ENCODE measurements at places on chromosomes 11 and 22.

DNA sequence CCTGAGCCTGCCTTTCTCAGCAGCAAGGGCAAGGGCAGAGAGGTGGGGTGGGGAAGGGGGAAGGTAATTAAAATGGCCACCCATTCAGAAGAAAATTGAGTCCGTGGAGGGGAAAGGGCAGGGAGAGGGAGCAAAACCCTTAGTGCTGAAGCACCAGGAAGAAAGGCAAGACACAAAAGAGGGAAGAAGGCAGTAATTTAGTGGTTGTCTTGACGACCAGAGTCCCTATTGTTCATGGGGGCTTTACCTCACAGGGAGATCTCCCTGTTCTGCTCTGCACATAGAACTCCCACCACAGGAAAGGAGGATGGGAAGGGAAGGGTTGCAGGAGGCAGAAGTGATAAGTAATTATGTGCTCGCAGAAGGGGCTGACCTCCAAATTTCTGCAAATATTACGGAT lies 23.4 kb downstream of the SNX19 start:
- DNase-seq = no peak

DNA sequence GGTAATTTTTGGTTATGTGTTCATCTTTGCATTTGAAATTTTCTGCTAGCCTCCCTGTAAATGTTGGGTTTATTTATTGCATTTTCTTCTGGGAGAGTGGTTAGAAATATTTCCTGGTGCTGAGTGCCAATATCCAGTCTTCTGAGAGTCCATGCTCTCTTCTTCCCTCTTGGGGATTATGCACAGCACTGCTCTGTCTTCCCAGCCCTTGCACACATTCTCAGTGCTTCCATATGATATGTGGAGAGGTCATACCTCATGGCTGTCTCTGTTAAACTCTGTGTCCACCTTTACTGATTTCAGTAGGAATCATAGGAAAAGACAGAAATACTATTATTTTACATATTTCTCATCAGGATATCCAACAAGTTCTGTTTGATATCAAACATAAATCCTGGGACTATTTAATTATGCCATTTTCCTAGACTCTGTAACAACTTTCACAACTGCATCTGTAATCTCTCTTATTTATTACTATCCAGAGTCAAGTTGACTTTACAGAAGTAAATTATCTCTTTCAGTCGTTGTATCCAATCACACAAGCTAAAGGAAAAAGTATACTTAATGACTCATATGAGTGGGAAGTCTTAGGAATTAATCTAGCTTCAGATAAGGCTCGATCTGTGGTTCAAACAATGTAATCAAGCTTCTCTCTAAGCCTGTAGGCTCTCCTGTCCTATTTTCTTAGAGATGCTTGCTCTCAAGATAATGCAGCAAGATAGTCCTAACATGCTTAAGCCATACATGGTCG lies 2.7 kb upstream of the NXPE1 start:
- DNase-seq = no peak

- no peak for DNase-seq
Observed at GRCh38 chr11:17171343-17171742, 36.4 kb downstream of the PIK3C2A start.

GRCh38 chr11:615504-616319 lies at the start of gene IRF7:
TSS of gene IRF7 (minus strand) at chr11:615950. CDS start at chr11:615364, 586 bp downstream.
- peak; percentile 85 for DNase-seq

- DNase-seq = no peak
Observed at GRCh38 chr11:6657346-6657745, 1.7 kb upstream of the DCHS1 start.

DNA sequence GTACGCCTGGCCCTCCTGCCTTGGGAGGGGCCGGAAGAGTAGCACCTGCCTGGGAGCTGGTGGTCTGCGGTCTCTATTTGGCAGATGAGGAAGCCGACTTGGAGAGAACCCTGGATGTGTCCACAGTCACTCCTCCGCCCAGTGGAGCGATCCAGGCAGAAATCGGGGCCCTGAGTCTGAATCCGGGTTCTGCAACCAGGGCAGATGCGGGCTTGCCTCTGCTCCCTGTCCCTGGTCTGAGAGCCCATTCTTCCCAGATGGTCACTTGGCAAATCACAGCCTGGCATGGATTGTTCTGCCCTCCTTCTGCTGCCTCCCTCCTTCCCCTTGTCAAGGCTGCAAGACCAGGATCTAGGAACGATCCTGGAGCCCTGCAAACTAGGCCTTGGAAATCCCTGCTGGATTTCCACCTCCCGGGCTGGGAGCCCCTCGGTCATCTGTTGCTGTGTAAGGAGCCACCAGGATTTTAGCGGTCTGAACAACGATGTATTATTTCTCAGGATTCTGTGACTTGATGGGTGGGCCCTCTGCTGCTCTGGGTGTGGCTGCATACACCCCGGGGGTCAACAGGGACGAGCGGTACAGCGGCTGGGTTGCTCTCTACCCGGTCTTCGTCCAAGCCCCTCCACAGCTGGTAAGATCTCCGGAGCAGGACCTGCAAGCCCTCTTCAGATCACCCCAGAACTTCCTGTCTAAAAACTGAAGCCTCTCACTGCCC lies 2.0 kb upstream of the ASCL2 start:
- no peak for DNase-seq

GRCh38 chr11:69992943-69993694 lies 85.0 kb upstream of the ANO1 start:
- DNase-seq = no peak

GRCh38 chr11:27485930-27486773 lies 13.6 kb upstream of the LGR4 start:
- no peak for DNase-seq
